Thoracic aorta (tissue), 2 donors: ENCODE measurements at places on chromosomes 7 and 10.

- DNase-seq, result no peak
Observed at GRCh38 chr7:22356701-22357310, at the start of gene RAPGEF5. Gene RAPGEF5 (minus strand): TSS chr7:22357154. CDS start chr7:22357060, 94 bp downstream.

DNA sequence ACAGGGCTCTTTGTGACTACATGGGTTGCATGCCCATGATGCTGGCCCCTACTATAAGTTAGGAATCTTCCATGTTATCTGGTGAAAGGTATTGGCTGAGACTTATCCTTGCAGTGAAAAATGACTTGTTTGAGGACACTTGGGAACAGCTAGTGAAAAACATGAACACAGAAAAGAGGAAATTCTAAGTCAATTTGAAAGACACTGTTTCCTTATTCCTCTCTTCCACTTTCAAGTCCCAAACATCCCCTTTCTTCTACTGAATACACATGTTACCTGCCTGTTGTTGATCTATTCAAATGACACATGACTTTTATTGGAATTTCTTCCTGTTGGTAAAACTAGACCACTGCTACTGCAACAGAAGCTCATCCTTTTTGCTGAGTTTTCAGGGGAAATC lies 29.5 kb upstream of the PRKCQ start:
- no peak for DNase-seq

- no peak for DNase-seq
Observed at GRCh38 chr10:89368129-89368528, 9.7 kb upstream of the IFIT1B start.

DNA sequence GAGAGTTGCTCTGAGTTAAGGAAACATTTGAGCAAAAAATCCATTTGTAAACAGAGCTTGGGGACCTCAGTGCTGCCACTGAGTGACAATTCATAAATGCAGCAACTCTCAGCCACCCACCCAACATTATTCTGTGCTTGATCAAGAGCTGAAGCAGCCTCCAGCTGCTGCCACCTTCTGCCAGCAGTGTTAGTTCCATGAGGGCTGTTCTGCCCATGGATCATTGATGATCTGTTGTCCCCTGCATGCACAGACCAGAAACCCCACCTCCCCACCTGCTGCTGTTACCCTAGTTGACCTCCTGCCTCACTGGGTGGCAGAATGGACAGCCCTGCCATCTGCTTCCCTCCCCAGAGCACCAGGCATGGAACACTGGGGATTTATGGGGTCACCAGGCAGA lies 305.4 kb downstream of the KCNMA1 start:
- DNase-seq, result no peak

DNA sequence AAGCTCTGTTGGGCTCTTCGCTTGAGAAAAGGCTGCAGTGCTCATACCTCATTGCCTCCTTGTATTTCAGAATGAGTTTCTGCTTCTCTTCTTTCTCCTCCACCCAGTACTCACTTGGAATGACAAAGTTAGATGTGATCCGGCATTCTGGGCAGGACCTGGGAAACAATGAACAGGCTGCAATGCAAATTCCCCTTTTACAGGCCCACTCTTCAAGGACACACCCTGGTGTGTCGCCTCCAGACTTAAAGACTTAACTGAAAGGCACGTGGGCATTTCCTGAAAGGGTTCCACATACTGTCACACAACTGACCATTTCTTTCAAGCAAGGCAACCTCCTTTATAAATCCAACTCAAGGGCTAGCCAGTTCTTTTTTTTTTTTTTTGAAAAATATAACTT lies 23.6 kb downstream of the MKRN1 start:
- DNase-seq, result no peak

DNA sequence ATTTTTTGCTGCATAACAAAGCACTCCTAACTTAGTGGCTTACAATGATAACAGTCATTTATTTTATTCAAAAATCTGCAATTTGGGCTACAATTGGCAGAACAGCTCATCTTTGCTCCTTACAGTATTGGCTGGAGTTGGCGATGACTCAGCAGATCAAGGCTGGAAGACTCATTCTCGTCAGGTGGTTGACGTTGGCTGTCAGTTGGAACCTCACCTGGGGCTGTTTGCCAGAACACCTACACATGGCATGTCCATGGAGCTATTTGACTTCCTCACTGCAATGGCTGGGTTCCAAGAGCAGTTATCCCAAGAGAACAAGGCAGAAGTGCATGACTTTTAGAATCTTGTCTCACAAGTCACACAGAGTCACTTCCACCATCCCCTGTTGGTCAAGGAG lies 75.1 kb downstream of the NOD1 start:
- DNase-seq, result no peak

DNA sequence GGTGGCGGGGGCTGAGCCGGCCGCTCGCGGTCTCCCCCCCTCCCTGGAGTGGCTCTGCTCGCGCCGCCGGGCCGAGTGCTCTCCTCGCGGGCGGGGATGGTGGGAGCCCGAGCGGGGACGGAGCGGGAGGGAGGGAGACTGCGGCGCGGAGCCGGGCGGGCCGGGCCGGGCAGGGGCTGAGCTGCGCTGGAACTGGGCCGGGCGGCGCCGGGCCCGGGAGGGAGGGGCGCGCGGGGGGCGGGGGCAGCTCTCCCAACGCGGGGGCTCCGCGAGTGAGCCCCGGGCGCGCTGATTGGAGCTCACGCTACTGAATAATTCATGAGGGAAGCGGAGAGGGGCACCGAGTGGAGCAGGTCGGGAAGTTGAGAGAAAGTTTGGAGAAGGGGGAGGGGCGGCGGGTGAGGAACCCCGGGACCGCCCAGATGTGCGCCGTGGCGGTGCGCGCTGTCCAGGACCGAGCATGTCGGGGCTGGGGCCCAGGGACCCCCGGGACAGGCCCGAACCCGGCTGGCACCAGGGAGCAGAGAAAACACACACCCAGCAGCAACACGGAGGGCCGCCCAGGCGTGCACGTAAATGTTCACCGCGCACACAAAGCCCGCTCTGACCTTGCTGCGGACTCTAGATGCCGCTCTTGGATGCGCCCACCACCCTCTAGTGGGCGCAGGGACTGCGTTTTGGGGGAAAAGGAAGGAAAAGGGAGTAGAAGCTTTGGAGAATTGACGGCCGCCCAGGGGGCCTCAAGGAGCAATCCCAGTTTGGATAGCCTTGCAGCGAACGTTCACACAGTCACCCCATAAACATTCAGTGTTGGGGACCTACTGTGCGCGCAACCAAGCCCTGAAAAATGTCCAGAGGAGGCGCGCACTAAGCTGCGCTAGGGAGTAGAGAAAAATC lies at the start of gene EPHB4:
Gene EPHB4, minus strand, starts transcription at position 194 of the 897 bp plus-strand sequence. CDS start 493 bp downstream, outside the sequence.
- DNase-seq, result no peak

DNA sequence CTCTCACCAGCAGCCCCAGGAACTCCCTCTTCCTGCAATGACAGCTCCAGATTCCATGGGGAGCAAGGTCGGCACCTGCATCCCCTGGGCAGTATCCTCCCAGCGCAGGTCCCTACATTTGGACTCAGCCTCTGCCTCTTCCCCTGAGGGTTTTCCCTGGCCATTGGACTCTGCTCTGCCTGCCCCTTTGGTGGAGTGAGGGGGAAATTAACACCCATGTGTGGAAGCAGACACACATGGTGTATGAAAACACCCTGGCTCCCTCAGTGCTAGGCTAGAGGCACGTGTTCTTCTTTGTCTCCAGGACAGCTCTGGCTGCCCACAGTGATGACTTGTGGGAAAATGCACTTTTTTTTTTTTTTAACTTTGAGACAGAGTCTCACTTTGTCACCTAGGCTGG lies 8.4 kb downstream of the PRF1 start:
- no peak for DNase-seq

GRCh38 chr7:157528785-157529341 lies 192.1 kb downstream of the DNAJB6 start:
- DNase-seq, result no peak

- no peak for DNase-seq
Observed at GRCh38 chr7:87882151-87882937, 6.1 kb downstream of the DBF4 start.

DNA sequence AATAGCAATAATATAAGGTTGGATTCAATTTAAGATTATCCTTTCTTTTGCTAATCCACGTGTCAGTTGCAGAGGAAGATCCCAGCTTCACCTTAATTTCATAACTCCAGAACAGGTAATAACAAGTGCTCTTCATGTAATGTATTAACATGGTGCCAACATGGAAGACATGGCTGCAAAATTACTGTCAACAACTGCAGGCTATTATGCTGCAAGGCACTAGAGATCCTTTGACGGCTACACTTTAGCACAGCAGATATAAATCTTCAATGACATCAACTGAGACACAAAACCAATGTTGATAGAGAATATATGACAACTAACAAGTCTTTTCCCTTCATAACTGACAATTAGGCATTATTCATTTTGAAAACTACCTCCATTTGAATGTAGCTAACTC lies 96.1 kb downstream of the RNF133 start:
- DNase-seq, result no peak

DNA sequence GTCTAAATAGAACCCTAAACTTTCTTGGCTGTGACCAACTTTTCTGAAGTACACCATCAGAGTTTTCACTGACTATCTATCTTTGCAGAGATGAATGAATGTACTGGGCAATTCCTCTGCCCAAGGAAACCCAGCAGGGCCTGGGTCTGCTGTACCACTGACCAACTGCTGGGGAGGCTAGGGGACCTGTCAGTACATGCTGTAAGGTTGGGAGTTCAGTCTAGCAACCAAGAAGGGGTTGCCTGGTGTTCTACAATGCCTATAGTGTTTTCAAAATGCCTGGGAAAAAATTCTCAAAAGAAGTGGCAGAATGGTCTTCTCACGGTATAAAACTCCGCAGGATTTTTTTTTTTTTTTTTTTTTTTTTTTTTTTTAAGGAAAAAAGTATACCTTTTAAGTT lies 106.3 kb downstream of the NT5C2 start:
- no peak for DNase-seq
